Stimulated activated CD8-positive, alpha-beta memory T cell treated with anti-CD3 and anti-CD28 coated beads, Interleukin-15, amount 100 ng/mL, for 1 hour (primary cell): ENCODE measurements at places on chromosomes 2 and 18.

GRCh38 chr18:79841936-79842335, 44.2 kb downstream of the KCNG2 start:
- no peak for DNase-seq

DNA sequence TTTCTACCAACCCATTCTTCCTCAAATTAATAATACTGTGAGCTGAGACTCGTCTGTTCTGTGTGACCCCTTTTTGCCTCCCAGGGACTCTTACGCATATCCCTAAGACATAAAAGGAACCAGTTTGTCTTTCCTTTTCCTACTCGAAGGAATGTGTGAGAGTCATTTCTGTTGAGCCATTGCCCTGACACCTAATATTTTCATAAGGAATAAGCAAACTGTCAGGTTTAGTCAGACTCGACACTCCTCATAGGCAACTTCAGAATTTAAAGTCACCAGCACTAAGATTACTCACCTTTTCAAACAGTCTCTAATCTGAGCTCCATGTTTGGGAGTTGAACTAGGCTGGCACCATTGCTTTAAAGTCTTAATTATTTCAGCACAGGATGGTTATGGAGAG, 305.5 kb downstream of the IKZF2 start:
- no peak for DNase-seq

- no peak for DNase-seq
Measured at GRCh38 chr2:143893371-143893770, 626.5 kb downstream of the ZEB2 start.

GRCh38 chr2:72919414-72920317, 2.3 kb downstream of the EMX1 start:
- DNase-seq, result no peak

DNA sequence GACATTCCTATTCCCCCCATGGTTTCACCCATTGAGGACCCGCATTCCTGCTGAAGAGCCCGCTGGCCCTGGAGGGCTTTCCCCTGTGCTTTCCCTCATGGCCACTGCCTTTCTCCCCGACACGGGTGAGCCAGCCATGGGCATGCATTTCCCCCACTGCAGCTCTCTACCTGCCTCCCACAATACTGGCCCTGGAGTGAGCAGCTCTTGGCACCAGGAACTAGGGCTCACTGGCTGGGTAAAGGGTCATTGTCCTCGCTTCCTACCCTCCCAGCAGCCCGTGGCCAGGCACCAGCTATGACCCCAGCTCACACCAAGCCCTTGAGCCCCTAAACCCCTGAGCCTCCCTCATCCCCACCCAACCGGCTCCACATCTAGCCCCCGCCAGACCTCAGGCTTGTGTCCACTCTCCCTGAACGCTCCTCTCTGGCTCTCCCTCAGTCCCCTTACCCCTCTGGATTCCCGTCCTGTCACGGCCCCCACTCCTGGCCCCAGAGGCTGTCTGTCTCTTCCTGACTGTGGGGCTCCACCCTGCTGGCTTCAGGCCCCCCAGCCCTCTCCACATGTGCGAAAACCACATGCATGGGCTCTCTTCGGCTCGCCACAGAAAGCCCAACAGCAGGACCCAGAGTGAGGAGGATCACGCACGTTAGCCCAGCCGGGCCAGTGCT, 199.8 kb downstream of the ZFP36L2 start:
- DNase-seq, result no peak

GRCh38 chr2:61354543-61355197, 116.2 kb downstream of the USP34 start:
- DNase-seq, result no peak

DNA sequence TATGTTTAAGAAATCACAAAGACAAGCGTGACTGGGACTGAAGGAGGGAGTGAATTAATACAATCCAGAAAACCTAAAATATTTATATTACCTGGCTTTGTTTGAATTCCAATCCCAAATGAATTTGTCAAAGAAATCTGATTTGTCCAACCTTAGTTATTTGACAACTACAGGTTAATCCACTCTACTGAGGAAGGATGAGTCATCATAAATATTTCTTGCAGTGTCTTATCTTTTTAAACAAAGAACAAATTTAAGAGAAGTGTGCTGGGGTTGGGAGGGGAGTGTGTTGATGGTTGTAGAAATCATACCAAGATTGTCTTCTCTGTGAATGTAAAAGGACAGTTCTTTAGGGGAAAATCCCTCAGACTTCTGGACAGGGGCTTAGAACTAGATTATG, 1106.3 kb upstream of the SLC39A10 start:
- no peak for DNase-seq

DNA sequence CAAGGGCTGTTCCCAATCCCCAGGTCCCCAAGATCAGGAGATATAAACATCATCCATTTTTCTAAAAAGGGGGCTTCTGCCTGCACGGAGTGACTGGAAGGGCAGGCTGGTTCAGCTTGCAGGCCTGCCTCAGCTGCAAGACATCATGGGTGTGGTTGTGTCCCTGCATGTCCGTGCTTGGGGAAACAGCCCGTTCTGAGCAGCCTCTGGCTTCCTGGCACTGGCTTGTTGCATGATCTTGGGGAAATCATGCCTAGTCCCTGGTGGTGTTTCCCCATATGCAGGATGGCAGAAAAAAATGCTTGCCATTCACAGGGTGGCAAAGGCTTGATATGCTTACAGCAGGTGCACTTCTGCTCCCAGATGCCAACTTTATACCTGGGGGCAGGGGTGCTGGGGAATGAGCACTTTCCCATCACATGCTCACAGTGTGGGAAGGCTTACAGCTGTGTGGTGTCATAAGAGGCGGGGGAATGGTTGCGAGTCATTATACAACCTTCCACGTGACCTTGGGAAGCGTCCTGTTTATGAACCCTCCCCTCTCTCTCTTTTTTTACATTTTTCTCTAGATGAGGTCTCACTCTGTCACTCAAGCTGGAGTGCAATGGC, 7.2 kb downstream of the PCARE start:
- no peak for DNase-seq

DNA sequence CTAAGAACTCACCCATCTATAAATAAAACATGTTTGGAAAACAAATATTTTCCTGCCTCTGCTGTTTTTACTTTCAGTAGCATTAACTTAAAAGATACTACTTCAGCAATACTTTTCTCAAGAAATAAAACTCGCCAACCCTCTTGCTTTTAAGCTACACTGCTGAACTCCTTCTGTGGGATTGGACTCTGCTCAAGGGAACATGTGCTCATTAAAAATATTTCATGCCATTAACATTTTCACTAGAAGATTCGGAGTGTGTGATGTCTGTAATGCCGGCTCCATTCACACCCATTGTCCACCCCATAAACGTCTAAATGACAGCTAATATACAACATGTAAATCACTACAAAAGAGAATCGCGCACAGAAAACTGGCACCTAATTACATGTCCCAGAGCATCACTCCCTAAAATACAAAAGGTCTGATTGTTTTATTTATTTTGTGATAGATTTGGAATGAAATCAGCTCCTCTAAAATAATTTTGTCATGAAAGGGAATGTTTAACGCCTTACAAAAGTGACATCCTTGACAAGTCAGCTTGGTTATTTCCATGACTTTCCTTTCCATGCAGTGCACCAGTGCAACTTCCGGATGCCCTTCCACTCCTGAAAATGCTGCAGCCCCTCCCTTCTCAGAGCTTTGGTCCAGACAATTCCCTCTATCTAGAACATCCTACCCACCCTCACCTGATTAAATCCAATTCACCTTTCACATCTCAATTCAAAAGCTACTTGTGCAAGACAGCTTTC, 73.1 kb downstream of the ANKRD44 start:
- no peak for DNase-seq

GRCh38 chr18:64592246-64592645, 443.4 kb upstream of the LINC00305 start:
- no peak for DNase-seq

DNA sequence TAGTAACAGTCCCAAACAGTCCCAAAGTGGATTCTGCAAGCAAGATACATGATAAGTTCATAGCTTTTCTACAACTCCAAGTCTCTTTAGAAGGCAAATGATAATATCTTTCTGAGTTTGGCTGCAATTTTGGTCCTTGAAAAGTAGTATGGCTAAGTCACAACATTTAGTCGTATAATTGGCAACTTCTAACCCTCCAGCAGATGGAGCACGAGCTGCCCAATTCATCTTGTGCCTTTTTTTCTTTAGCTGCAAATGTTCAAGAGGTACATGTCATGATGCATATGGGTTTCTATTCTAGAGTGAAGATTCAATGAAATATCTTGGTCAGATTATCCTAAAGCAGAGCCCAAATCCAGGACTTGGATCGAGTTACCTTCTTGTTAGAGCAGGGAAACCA, 127.0 kb upstream of the KLHL14 start:
- DNase-seq, result no peak

DNA sequence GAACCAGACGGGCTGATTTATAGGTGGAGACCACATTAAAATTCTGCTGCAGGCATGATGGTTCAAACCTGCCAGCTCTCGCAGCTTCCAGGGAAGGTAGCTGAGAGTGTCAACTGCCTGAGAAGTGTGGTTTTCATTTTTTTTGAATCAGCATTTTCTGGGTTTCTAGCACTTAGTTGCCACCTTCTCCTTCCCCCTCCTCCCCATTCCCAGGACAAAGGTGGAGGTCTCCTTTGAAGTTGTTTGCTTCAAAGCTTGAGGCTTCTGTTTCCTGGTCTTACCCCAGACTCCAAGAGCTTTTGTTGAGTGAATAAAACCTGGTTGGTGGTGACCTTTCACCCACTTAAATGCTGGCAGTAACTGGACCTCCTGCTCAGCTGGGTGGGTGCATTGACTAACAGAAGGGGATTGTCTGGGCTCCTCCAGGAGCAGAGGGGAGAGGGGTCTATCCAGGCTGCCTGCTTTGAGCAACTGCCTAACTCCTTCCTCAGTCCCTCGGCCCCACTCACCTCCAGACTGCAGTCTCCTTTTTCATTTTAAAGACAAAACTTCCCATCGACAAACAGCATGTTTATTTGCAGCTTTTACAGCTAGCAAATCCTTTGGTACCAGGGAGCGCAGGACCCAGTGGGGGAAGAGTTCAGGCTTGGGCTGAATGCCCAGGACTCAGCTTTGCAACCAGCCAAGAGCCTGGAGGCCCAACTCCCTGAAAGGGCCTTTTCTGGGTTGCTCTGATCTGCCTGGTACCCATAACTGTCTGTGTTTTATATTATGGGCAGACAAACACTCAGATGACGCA, 3.5 kb downstream of the RHOB start:
- no peak for DNase-seq

DNA sequence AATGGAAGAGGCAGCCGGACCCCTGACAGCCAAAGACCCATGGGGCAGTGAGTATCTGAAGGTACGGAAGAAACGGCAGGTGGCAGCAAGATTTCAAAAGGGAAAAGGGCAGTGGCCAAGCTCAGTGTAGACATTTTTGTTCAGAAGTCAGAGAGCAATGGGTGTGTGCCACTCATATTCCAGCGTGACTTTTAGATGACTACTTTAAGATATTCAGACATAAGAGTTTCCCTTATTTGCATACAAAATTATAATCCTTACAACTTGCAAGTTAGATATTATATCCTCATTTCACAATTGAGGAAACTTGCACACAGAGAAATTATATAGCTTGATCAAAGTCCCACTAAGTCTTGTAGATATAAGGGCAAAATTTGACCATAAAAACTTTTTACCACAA, 60.7 kb upstream of the CYTIP start:
- DNase-seq, result no peak

DNA sequence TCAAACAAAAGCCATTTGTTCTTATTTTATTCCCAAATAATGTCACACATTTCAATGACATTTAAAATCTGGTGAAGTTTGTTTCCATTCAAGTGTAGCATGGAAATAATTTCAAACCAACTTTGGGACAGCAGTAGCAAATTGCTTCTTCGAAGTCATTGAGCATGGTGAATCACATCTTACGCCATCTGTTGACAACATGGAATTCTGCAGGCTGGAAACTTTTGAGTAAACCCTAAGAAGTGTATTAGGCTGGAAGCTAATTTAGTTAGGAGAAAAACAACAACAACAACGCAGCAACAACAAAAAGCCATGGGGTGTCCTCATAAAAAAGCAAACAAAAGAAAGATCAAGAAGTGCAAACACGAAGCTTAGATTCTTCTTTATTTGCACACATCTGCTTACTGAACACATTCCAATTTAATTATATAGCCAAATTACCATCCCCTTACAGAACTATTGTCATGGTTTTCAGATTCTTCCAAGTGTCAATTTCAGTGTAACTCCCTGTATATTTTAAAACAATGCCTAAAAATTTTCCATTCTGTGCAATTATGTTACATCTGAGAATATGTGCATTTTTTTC, 659.0 kb upstream of the CDH7 start:
- no peak for DNase-seq

DNA sequence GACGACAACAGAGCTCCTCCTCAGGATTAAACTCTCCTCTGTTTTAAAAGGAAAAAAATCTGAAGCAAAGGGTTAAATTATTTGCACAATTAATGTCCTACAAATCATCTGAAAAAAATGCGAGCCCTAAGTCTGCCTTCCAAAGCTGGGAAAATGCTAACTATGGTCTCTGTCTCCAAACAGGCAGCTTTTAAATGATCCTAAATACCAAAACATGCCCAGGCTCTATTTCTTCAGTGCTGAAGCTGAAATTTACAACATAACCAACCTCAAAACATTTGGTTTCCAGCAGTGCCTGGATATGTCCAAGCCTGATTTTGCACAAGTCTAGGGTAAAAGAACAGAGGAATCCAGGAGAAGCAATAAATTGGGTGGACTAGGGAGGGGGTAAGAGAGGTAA, 57.2 kb downstream of the LBH start:
- no peak for DNase-seq

DNA sequence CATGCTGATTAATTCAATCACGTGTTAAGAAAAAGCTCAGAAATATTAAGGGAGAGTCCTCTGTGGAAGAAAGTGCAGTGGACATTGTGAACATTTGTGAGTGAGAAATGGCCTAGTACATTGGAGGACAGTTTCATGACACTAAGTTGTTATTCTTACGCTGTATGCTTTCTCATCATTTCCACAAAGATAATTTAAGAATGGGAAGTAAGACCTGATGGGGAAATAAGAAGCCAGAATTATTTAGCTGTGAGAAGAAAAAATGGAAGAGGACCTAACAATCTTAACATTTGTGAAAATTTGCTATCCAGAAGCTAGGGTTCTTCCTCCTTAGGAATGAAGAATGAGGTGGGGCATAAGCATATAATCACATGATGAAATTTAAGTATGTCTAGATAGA, 15.2 kb upstream of the RAPH1 start:
- no peak for DNase-seq

DNA sequence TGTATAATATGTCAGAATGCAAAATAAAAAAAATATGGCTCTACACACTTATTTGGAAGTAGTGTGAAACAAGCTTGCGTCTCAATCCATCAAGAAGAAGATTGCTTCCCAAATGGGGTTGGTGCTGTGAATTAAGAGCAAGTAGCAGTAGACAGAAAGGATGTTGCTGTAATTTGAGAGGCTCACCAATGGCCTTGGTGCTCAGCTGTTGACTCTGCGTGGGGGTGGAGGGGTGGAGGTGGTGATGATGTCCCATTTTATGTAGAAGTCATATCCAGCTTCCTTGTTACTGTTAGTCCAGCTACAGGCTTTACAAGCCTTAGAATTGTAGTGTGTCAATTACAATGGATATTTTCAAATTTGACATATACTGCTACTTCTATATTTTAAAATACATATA, 223.4 kb upstream of the RND3 start:
- no peak for DNase-seq
